ENCODE measurements at places on chromosomes 6 and 20.
A peak's percentile ranks its signal among the peaks of the same experiment; 100 is the strongest.

GRCh38 chr6:44983467-44984365 lies 344.4 kb upstream of the RUNX2 start:
- peak; percentile 5 for DNase-seq

DNA sequence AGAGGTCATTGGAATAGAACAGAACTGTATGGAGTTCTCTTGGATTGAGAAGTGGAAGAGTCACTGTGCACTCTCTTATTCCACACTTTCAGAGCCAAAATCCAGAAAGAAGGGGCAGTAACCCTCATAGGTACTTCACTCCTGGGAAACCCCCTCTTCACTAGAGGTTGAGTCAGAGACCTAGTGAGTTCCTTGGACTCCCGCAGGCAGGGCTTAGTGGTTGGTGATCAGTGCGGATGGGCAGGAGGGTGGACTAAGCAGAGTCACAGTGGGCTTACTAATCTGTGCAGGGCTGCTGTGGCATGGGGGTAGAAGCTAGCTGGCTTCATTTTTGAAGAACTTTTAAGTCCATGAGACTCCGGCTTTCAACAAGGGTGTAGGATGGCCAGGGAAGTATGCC lies 95.0 kb upstream of the MLN start:
- DNase-seq = no peak

DNA sequence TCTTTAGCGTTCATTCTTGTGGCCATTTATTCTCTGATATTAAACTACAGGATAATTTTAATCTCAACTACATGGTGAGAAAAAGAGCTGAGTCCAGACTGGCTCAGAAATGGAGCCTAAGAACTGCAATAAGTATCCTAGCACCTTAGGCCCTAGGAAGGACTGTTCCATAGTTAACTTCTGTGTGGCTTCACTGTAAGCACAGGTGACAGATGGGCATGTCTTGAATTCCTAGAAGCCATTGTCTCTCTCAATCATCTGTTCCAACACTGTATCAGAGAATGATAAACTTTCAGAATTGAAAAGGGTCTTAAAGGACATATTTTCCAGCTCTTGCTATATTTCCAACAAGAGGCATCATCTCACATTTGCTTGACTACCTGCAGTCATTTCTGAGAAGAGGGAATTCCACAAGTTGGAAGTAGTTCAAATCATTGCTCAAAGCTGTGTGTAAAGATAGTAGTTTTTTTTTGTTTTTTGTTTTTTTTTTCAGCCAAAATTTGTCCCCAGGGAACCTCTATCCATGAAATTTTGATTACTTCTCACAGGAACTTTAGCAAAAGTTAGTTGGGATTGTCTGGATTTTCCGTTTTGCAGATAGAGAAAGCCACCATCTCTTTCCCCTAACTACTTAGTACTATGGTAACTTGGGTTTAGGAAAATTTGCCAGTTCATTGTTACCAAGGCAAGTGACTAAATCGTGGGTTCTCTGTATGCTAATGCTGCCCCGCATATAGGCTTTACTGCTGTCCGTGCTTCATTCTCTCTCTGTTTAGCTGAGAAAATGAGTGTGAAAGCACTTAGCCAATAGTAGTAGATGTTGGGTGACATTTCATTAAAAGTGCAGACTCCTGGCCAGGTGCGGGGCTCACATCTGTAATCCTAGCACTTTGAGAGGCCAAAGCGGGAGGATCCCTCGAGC lies 47.2 kb downstream of the KCNS1 start:
- no peak for DNase-seq

- no peak for DNase-seq
Observed at GRCh38 chr6:135703621-135704020, 147.9 kb upstream of the PDE7B start.

DNA sequence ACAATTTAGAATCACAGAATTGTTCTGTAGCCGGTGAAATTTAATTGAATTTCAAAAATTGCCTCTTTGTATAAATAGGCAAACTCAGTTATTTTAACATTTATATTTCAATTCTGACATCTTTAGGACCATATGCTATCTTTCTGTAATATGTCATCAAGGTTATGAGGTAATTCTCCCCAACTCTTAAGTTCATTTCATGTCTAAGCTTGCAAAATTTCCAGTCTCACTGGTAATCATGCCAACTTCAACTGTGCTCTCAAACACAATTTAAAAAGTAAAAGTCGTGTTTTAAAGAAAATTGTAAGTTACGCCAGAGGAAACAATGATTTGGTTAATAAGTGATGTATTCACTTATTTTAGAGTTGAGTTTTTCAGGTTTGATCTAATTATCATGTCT lies 1.4 kb downstream of the NCOA7 start:
- DNase-seq = no peak

GRCh38 chr6:11298651-11299420 lies 66.4 kb upstream of the NEDD9 start:
- DNase-seq = no peak

GRCh38 chr6:136751522-136751956 lies 40.7 kb downstream of the MAP3K5 start:
- DNase-seq = no peak

Measured in NCI-H526 (cell line).